Cerebellar nuclear complex (tissue), 1 donor: ENCODE measurements at places on chromosomes 1 and 21.
A peak's percentile ranks its signal among the peaks of the same experiment; 100 is the strongest.

- no peak for DNase-seq
Observed at GRCh38 chr1:151849871-151850270, 3.6 kb downstream of the THEM5 start.

DNA sequence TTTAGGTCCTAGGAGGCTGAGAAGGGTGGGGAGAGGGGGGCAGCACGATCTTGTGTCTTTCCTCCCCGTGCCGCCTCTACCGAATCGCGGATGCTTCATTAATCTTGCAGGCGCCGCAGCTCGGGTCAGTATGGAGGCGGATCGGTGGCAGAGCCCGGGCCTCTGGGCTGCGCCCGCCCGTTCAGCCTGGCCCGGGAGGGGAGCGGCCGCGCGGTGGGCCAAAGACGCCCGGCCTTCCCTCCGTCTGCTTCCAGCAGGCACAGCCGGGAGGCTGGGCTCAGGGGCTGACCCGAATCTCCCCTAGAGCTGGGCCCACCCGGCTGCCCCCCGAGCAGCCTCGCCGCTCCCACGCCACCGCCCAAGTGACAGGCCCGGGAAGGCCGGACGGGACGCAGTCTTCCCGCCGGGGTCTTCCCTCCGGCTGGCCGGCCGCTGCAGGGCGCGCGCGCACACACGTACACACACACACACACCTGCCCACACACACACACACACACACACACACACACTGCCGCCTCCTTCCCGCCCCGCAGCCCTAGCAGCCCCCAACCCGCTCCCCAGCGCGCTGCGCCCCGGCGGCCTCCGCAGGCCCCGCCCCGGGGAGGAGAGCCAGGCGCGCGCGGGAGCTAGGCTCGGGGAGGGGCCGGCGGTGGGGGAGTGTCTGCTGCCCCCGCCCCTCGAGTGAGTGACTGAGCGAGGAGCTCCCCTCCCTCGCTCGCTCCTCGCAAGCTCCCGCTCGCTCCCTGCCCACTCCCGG lies at the start of gene C1orf21:
C1orf21 (plus strand) TSS at position 718 of the 757 bp plus-strand sequence. CDS start 90,481 bp downstream, outside the sequence.
- DNase-seq, result peak; percentile 72

GRCh38 chr1:184214128-184214527 lies 162.6 kb downstream of the TSEN15 start:
- no peak for DNase-seq

DNA sequence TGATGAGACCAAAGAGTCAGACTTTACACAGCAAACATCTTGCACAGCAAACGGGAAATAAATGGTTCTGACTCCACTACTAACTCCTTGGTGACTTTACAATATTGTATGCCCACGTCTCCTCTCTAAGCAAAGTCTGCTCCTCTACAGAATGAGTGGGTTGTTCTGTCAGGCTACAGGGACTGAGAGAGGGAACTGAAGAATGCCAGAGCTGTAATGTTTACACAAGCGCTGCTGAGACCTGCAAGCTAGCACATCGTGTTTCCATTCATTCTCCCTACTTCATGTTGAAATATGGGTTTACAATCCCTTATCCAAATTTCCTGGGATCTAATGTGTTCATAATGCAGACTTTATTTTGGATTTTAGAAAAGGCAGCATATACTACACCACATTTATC lies 15.9 kb downstream of the DAB1 start:
- no peak for DNase-seq

- no peak for DNase-seq
Observed at GRCh38 chr1:203174324-203174985, 1.2 kb downstream of the MYBPH start.

- DNase-seq, result no peak
Observed at GRCh38 chr1:22613951-22614350, 22.5 kb upstream of the C1QA start.

DNA sequence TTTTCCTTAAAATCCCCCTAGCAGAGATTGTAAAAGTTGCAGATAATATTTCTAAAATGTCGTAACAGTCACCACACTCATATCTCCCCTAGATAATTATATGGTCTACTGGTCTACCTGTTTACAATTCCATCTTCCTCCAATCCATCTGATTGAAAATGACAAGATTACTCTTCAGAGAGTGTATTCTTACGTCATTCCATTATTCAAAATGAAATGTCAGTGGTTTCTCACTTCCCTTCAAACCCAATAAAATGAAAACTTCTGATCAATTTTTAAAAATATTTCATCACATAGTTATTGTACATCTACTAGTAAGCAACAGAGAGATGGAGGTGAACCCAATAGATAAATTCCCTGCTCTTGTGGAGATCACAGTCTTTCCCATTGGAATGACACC lies 202.2 kb upstream of the C8B start:
- no peak for DNase-seq

DNA sequence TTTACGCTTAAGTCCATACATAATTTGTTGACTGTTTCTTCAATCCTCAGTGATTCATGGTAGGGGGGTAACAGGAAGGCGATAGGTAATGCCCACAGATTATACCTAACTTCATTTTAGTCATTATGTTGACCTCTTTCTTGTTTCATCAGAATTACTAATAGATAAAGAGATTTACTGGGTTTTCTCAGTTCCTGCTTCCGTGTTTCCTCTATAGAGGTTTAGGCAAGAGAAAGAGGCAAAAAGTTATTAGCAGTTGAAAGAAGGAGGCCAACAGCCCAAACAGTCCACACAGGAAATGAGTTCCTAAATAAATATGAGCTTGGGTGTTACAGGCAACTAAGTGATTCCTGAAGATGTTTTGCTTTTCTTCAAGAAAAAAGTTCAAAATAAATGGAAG lies 17.9 kb upstream of the CLCA1 start:
- DNase-seq, result no peak

DNA sequence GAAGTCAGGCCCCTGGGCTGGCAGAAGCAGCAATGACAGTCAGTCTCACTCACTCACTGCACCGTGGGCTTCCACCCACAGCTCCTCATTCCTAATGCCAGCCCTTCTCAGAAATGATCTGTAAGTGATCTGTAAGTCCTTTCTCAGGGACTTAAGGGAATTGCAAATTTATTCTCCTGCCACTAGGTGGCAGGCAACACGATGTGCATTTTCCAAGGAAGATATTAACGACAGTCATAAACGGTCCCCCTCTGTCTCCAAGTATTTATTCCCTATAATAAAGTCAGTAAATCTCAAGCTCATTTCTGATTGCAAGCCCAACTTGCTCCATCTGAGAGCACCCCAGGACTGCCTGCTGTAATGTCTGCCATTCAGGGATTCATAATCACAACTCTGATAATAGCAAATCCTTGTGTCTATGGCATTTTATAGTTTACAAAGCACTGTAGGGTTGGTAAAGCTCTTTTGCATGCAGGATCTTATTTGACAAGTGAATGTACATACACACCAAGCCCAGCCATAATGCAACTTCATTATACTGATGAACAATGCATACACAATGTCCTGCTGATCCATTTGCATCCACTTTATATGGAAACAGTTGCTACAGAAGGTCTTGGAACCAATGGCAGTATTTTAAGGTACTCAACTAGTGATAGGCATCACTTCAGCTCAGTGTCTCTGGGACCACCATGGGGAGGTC lies 380.5 kb upstream of the CAMK1G start:
- DNase-seq, result no peak

- no peak for DNase-seq
Observed at GRCh38 chr1:112517646-112518045, 8.9 kb downstream of the WNT2B start.

- DNase-seq, result no peak
Observed at GRCh38 chr1:229567109-229567868, 8.8 kb upstream of the ABCB10 start.

GRCh38 chr1:38778521-38778920 lies 81.1 kb downstream of the RRAGC start:
- DNase-seq, result no peak

DNA sequence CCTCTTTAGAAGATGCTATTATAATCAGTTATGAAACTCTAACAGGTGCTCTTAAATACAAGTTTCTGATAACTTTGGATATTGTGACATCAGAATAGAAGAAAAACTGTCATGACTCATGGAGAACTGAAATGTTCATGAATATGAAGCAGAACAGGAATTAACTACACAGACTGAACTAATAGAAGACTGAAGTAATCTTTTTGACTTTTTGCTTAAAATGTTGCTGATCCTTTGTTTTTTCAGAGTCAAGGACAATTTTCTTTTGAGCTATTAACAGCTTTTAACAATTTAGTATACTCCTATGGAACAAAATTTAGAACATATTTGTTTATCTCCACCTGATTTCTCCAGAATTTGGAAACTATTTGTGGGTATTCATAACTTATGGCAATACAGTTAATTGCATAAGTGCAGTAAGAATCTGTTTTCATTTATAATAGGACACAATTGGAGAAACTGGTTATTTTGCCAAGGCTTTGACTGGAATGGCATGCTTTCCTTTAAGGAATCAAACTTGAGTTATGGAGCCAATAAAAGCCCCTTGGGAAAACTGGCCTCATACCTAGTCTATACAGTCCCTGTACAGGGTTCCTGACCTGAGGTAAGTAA lies 18.7 kb upstream of the PLA2G5 start:
- DNase-seq, result no peak

DNA sequence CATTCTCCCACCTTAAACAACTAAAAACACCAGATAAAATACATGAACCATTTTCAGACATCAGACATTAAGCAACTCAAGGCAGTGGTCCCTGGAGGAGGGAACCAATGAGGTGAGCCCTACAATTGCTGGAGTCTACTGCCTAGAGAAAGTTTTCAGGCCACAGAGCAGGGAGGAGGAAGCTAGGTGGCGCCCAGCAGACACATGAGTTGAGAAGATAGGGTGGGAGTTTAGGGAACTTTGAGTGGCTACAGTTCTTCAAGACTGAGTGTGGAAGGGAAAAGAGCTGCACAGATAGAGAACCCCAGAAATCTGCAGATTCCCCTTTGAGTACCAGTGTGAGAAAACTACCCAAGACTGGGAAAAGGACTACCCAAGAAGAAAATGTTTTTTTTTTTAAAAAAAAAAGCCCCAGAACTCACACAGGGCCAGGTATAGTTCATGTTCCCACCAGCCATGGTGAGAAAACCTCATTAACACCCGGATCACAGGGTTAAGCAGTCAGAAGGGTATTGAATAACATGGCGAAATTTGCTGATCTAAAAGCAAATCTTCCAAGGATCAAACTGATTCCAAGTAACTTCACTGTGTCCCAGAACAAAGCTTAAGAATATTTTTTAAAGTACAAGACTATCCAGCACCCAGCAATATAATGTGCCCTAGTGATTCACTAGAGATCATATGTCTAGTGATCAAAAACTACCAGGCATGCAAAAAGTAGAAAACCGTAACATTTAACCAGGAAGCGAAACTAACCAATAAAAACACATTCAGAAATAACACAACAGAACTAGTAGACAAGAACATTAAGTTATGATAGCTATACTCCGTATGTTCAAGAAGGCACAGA lies 12.0 kb downstream of the ALDH9A1 start:
- DNase-seq, result no peak

DNA sequence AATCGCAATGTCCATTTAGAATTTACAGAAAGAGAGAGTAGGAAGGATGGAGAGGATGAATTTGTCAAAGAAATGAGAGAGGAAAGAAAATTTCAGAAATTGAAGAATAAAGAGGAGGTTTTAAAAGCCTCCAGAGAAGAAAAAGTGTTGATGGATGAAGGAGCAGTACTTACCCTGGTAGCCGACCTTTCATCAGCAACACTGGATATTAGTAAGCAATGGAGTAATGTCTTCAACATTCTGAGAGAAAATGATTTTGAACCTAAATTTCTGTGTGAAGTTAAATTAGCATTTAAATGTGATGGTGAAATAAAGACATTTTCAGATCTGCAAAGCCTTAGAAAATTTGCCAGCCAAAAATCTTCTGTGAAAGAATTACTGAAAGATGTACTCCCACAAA lies 12.5 kb downstream of the L1TD1 start:
- DNase-seq, result no peak

DNA sequence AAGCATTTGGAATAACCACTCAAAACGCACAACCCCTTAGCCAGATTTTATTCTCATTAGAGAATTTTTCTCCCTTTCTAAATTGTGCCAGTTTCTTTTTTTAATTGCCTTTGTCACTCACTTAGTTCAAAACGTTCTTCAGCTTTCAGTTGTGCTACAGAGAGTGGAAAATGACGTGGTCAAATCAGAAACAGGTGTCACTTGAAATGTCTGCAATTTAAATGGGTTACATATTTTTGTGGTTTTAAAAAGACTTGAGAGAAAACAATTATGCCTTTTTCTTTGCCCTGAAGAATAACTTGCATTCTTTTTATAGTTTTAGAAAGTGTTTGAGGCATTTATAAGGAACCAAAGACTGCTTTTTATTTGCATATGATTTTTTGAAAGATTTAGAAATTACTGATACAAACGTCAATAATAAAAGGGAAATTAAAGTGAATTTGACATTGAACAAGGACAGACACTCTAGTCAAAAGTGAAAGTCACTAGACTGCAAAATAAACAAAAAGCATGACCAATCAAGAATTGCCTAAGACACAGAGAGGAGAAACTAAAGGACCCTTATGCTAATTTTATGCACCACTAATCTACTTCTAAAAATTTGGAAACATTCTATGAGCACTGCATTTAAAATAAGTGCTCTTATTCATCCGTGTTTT lies 191.0 kb downstream of the TPR start:
- no peak for DNase-seq

GRCh38 chr1:42348498-42348897 lies 13.5 kb upstream of the FOXJ3 start:
- no peak for DNase-seq

- no peak for DNase-seq
Observed at GRCh38 chr1:176904057-176904751, 260.3 kb downstream of the ASTN1 start.

DNA sequence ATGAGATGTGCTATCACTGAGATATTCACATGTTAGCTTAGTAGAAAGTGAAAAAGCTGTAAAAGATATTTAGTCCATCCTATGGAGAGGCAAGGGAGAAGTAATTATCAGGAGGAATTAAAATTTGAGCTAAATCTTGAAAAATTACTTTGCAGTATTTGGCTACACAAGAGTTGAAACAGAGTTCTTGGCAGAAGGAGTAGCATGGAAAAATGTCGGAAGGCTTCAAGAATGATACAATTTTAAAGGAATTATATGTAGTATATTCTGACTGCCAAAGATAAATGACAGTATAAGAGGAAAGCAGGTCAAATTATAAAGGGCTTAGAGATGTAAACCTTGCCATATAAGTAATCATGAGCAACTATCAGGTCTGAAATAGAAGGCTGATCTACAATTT lies 518.9 kb downstream of the BRINP3 start:
- no peak for DNase-seq
